Neuronal stem cell (in vitro differentiated cells): ENCODE measurements at places on chromosomes 7 and 10.

DNA sequence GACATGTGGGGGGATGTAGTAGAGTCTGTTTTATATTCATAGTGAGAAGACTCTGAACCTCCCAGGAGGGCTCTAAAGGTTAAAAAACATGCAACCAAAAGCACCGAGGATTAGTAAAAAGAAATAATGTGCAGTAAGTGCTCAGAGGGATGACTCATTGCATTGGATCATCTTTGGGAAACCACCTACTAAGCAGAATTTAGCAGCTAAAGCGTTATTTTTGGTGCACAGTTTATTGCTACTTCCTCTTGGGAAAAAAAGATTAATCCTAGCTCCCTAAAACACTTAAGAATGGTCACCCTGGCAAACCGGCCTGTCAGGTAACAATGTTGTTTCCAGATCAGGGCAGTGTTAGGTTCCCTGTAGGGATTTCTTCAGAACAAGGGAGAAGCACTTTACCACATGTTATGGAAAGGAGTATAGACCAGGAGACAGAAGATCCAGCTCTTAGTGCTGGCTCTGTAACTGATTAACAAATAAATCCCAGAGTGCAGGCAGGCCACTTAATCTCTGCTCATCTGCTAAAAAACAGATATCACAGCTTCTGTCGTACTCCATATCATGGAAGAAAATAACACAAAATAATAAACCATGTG lies 44.8 kb upstream of the FAM133B start:
- DNase-seq, result no peak

DNA sequence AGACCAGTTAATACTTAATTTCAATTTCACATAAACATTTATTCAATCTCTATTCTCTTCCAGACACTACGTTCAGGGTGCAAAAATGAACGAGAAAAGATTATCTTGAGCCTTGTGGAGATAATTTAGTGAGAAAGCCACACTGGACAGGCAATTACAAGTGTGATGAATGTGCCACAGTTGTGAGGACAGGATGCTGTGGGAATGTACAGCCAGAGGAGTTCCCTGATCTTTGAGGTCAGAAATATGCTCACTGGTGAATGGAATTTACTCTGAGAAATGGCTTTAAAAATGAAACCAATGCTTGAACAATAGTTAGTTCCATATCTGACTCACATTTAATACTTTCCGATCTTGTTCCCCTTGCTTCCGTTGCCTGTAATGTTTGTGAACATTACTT lies 864.8 kb downstream of the GATA3 start:
- DNase-seq, result no peak

- DNase-seq, result no peak
Observed at GRCh38 chr7:32385316-32385956, 104.7 kb downstream of the LSM5 start.

DNA sequence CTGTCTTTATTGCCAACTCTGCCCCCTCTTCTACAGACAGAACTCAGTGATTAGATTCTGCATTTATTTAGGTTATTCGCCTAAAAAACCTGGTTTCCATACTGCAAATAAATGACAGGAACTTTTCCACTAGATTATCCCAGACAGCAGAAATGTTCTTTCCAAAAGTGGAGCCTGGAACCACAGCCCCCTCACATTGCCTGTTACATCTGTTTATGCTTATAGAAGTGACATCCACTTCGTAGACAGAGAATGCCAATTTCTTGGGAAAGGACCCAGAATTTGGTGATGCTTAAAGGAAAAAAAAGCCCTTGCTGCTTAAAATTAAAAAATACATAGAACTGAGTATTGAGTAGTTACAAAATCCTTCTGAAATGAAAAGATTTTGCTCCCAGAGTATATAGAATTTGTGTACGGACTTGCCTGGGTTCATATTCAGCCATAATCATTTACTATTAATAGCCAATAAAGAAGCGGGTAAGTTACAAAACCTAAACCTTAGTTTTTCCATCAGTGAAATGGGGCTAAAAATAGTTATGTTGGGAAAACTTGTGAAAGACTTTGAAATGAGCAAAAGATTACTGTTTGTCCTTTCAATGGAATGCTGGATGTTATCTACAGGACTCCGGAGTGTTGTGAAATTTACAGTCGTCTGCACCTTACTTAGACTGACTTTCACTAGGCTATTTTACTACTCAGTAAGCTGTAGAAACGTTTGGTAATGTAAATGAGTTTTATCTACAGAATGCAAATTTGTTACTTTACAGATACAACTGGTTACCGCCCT lies 1.1 kb upstream of the PPP1R9A start:
- no peak for DNase-seq
